NCI-H2081 treated with DMSO at 0.1 percent for 48 hours (cell line): ENCODE measurements at places on chromosomes 1 and 21.

GRCh38 chr21:38712664-38713063 lies 93.1 kb upstream of the ETS2 start:
- no peak for DNase-seq

- DNase-seq: no peak
These were observed 22.2 kb upstream of the RSPO1 start for GRCh38 chr1:37656881-37657280.

DNA sequence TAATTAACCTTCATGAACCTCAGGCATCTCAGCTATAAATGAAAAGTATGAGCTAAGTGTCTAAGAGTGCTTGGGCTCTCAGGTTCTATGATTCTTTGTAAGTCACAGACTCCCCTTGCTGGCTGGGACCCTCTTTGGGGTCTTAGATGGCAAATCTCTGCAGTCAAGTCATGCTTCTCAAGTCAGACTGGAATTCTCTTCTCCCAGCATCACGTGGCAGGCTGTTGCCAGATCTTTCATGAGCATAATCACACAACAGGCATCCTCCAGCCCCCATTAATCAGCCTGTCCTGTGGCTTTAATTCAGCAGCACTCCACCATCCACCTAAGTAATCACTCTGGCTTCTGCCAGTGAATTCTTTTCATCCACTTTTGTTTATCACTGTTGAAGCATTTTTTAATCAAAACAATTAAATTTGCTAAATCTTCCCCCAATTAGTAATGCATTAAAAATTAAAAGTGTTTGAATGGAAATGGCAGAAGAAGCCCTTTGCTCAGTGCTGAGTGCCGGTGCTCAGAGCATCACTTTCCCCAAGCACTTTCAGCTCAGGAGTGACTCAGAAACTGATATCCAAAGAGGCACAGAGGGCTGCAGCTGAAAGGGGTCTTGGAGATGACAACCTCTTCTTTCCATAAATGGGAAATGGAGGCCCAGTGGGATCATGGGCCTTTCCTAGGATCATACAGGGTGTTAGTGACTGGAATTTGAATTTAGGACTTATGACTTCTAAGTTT lies 50.2 kb downstream of the C8A start:
- DNase-seq: no peak

- DNase-seq: no peak
These were observed 54.3 kb downstream of the RPS6KA1 start for GRCh38 chr1:26583646-26584485.

GRCh38 chr1:223886516-223886921 lies 40.8 kb upstream of the TP53BP2 start:
- no peak for DNase-seq

DNA sequence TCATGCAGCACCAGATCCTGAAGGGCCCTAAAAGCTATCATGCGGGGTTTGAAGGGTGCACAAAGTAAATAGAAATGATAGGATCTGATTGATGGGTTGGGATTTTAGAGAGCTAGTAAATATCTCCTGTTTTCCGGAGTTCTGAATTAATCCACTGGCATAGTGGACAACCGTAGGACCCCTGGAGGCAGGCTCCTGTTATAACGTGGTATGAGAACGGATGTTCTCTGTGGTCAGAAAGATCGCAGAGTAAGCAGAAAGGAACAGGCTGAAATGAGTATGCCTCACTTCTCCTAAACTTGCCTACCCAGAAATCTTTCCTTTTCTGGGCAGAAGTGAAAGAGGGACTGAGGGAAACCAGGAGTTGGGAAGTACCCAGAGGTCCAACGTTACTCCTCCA lies 470.8 kb downstream of the AJAP1 start:
- DNase-seq: no peak

DNA sequence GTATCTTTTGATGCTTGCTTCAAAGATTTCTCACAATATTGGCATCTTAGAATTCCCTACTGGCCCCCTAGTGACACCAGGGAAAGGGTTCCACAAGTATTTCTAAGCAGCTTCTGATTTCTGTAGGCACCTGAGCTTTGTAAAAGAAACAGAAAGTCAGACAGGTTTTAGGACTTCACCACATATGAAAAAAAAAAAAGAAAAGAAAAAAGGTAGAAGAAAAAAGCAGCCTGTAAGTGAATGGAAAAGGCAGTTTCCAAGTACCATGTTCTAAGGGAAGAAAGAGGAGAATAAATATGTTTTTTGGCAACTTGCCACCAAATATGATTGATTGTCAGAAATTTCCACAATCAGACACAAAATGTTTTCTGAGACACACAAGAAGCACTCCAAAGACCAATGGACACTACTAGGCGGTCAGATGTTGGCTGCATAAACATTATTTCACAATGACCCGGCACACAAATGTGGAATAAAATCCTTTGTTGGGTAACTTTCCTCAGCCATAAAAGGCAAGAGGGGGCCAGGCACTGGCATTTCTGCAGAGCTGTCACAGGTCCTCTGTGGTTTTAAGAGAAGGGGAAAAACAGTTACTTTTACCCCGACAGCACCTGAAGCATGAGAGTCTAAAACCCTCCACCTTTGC lies 12.7 kb upstream of the CPLANE2 start:
- DNase-seq: no peak

DNA sequence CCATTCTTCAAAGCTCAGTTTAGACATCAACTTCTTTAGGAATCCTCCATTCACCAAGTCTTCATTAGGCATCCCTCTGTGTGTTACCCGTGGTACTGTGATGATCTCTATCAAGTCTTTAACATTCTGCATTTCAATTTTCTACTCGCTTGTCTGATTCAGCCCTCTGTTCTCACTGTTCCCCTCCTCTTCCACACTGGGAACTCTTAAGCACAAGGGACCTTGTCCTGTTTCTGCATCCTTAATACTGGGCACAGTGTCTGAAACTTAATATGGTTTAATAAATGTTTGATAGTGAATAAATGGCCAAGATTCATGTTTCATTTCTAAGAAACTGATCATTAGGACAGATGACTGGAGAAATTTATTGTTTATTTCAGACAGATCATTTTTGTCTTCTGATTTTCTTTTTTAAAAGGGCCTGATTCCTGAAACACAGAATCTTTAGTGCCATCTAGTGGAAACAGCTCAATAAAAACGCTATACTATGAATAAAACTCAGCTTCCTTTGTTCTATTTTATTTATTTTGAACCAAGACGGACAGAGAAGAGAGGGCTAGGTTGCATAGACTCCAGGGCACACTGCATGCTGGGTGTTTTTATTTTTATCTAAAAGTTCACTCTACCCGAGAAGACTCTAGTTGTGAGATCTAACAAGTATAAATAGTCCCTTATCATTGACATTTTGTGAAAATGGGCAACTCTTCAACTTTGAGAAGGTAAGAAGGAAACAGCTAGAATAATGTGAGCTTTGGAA lies 7.0 kb upstream of the TRIM45 start:
- DNase-seq: peak; percentile 45

DNA sequence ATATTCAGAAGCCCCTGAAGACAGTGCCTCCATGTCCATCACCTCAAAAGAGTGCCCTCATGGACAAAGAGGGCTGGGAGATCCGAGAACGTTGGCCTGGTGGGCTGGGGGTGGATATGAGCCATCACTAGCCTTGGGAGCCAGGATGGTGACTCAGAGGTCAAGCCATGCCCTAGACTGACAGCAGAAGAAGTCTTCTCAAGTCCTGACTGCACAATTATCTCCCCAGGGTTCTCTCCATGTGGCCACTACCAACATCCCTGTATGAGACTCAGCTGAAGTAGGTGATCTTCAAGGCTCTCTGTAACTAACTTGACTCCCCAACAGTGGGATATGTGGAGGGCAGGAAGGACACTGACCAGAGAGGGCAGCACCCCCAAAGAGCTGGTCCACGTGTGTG lies 7.1 kb upstream of the USF1 start:
- no peak for DNase-seq

DNA sequence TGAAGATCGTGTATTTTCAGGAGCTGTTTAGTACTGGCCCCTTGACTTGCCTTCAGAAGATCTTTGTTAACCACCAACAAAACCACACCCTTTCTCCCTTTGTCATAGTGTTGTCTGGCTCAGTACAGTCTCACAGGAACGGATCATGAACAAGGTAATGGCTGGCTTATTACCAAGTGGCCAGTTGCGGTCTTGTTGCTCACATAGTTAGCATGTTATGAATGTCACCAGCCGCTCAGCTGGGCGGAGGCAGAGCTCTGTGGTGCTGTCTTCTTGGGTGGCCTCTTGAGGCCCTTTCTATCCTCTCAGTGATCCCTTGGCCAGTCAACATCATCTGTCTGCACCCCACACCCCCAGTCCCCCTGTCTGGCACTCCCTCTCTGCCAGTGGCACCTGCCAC lies 21.4 kb downstream of the CNIH3 start:
- DNase-seq: no peak

- DNase-seq: no peak
These were observed 163.7 kb downstream of the NTPCR start for GRCh38 chr1:233114159-233114558.

DNA sequence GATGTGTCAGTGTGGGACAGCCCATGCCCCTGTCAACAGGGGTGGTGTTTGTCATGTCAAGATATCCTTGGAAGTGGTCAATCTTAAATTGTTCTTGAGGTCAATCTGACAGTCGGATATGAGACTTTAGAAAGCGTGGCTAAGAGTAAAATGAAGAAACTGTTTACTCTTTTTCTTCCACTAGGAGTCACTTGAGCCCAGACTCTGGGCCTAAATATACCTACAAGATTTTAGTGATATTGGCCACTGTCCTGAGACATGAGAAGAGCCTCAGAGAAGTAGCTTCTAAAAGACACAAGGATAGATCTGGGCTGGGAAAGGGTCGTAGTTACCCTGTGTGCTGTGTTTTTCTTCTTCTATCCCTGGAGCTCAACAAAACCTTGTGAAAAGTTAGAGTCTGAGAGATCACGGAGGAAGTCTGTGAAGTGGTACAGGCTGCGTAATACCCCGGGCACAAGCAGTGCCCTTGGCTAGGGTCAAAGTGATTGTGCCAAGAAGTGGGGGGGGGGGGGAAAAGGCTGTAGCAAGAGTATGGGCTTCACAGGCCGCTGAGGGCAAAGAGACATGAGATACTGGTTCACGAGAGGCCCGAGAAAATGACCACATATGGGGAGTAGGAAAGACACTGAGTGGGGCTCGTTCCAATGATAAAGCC lies 355.2 kb upstream of the GREM2 start:
- DNase-seq: peak; percentile 6

DNA sequence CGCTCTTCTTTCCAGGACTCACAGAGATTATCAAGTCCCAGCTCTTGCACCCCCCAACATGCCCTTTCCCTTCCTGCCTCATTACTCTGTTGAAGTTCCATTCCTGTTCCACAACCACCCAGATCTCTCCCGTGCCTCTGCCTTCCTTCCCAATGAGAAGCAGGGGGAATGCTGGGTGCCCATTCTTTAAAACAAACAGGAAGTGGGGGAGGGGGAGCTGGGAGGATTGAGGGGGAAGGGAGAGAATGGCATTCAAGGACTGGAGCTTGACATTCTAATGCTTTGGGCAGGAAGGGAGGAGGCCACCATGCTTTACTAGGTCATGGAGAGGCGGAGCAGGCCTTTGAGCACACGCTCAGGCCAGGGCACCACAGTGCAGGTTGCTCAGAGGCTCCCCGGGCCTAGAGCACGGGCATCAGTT lies 150.3 kb upstream of the IRF2BP2 start:
- DNase-seq: no peak

DNA sequence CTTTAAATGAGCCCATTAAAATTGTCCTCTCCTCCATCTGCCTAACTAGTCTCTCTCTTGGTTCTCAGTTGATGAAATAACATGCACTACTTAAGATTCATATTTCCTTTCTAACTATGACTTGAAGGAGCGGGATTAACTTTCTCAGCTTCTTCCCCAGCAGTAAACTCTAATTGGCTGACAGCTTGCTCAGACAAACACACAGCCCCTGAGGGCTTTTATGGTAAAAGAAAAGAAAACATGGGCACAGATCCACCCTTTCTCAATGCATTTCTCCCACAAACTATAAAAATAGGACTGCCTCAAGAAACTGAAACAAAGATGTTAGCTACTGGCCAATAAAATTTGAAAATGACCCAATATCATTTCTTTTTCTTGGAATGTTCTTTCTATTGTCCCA lies 703.1 kb downstream of the ADGRL2 start:
- DNase-seq: no peak

DNA sequence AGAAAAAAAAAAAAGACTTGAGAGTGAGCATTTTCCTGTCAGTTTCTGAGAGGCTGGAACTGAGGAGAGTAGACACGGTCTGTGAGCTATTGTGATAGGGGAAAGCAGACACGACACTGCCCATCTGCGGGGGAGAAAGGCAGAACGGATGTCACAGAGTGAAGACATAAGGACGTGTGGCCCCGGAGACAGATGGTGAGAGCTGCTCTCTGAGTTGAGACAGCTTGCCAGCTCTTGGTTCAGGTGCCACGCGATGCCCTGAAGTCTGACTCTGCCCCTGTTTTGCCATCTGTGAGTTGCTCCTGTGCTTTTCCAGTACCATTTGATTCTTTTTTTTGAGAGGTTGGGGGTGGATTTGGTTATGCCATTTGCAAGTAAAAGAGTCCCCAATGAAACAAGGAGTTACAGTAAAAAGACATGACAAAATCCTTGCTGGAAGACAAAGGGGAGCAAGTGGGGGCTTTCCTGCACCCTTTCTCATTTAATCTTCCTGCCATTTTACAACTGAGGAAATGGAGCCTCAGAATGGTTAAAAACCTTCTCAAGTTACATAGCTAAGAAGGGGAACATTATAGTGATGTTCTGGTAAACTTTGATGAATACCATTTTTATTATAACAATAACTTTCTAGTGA lies 128.9 kb upstream of the DNAH14 start:
- no peak for DNase-seq

DNA sequence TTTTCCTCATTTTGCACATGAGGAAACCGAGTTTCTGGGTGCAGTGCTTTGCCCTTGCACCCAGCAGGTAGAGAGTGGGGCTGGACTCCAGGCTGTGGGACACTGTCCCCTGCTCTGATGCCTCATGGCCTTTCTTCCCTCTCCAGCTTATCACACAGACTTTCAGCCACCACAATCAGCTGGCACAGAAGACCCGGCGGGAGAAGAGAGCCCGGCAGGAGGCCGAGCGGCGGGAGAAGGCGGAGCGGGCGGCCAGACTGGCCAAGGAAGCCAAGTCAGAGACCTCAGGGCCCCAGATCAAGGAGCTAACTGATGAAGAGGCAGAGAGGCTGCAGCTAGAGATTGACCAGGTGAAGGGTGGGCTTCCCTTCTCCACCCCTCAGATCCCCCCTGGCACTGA lies 19.0 kb downstream of the KDF1 start:
- DNase-seq: no peak
